Fibroblast of skin of right quadriceps (primary cell): ENCODE measurements at places on chromosomes 1 and 21.

GRCh38 chr1:98330224-98330623, 331.3 kb upstream of the SNX7 start:
- DNase-seq, result no peak

- DNase-seq, result no peak
Measured at GRCh38 chr1:182091083-182091482, 29.6 kb upstream of the ZNF648 start.

GRCh38 chr1:180927348-180927747, 14.7 kb downstream of the KIAA1614 start:
- no peak for DNase-seq

GRCh38 chr1:38803647-38804046, 55.9 kb downstream of the RRAGC start:
- DNase-seq, result no peak

- DNase-seq, result peak; percentile 97
Measured at GRCh38 chr1:83102630-83103071, 896.3 kb downstream of the TTLL7 start.
